CD4-positive, alpha-beta T cell treated with Interleukin-12 subunit alpha and Interleukin-12 subunit beta, for 1 hour (primary cell): ENCODE measurements at places on chromosomes 16 and 17.

- DNase-seq, result no peak
Measured at GRCh38 chr17:49910858-49911204, 58.2 kb upstream of the DLX4 start.

DNA sequence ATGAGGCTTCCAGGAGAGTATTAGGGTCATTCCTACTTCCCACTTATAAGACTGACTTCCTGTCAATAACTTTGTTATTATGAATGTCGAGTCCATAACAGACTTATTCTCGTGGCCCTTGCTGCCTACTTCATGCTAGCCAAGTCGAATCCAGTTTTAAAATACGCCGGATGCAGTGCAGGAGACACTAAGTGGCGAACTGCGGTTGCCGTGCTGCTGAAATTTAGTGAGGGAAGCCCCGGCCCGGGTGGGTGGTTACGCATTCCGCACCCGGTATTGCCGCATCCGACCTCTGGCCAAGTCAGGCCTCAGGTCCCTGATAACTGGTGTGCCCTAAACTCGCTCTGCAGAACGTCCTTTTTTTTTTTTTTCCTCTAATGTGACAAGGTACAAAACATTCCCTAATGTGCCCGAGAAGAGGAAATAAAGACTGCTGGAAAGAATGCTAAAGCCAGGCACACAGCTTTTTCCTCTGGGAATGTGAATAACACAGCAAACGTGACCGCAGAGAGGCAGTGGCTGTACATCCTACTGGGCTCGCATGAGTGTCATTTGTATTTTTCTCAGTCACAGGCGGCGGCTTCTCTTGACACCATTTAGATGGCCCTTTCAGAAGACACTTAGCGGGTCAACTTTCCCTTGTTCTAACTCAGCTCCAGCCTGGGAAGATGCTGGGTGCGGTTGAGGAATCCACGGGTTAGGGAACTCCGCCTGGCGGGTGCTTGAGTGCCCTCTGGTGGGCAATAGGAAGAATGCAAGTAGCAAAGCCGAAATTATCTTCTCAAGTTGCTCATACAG, 7.1 kb upstream of the AKTIP start:
- DNase-seq, result peak; percentile 65

GRCh38 chr16:1043881-1044451, 28.6 kb upstream of the SSTR5 start:
- no peak for DNase-seq

DNA sequence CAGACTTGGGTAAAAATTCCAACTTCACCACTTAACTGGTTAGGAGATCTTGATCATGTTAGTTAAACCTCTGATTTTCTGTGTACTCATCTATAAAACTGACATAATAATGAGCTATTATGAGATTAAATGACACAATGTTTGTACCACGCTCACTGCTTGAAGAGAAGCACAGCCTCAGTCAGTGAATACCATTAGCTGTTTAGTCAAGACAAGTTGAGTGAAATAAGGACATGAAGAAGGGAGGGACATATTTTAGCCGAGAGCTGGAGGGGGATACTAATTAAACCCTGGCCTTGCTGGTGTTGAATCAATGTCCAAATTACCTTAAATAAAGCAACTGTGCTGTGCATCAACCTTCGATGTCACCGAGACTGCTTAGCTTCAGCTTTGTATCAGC, 105.1 kb upstream of the TOX3 start:
- DNase-seq, result no peak

DNA sequence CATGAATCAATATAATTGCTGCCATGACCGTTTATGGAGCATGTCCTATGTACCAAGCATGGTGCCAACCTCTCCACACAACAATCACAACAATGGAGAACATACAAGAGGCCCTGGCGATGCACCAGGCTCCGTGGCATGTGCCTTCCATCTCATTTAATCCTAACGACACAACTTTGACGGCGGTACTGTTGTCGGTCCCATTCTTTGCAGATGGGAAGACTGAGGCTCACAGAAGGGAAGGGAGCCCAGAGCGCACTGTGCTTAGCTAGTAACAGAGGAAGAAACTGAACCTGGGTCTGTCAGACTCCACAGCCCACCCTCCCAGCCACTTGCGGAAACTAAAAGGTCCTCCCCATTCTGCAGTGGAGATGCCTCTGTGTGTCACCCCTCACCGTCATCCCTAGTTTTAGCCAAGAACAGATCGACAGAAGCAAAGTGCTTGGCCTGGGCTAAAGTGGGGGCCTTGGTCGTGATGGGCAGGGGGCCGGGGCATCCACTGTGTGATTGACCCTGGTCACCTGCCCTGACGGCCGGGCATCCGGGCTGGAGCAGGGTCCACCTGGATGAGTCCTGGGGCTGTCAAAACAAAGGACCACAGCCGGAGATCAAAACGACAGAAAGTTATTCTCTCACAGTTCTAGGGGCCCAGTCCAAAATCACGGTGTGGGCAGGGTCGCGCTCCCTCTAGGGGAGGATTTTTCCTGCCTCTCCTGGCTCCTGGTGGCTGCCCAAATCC, 183.9 kb downstream of the C16orf95 start:
- no peak for DNase-seq

DNA sequence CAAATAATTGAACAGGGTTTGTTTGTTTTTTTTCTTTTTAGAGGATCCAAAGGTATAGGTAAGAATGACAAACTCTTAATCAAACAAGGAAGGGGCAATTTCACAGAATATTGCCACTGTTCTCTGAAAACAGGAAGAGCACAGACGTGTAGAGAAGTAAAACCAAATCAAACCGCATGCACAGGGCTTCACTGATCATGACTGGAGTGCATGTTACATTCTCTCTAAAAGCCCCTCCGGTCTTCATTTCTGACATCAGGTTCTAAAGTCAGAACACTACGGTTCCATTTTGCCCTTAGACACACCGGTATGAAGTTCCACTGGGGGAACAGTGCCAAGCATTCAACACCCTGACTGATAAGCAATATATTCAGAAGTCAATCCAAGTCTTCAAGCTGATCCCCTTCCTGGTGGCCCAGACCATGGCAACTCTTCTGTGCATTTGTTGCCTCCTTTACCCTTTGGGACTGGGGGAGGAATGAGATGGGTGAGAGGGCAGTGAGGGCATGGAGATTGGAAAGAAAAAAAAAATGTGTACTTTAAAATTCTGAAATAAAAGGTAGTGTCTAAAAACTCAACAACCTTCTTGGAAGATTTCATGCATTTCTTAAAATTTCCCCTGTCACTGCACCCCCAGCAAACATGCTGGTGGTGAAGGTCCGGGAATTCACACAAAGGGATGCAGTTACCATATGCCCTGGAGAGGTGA, 1.4 kb downstream of the MMD start:
- DNase-seq, result peak; percentile 58

- no peak for DNase-seq
Measured at GRCh38 chr17:68961214-68961882, 6.2 kb upstream of the ABCA8 start.

- no peak for DNase-seq
Measured at GRCh38 chr16:17357307-17358062, 113.3 kb downstream of the XYLT1 start.

DNA sequence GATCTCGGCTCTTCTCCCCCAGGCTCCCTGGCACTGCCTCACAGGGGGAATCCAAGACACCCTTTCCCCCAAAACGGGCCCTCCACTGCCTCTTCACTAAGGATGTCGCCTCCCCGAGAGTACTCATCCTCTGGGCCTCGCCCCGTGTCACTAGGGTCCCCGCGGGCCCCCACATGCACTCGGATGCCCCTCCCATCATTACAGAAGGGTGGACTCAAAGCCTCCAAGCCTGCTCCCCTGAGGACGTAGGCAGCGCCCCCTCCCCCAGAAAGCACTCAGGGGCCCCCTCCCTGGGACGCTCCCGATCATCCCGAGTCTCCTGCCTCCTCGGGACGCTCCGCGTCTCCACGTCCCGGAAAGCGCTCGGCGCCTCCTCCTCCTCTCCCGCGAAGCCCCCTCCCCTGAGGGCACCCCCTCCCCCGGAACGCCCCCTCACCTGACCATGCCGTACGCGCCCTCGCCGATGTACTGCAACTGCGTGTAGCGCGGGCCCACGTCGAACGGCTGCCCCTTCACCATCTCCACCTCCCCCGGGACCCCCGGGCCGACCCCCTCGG, 338 bp downstream of the MAPK3 start:
- DNase-seq, result peak; percentile 14

DNA sequence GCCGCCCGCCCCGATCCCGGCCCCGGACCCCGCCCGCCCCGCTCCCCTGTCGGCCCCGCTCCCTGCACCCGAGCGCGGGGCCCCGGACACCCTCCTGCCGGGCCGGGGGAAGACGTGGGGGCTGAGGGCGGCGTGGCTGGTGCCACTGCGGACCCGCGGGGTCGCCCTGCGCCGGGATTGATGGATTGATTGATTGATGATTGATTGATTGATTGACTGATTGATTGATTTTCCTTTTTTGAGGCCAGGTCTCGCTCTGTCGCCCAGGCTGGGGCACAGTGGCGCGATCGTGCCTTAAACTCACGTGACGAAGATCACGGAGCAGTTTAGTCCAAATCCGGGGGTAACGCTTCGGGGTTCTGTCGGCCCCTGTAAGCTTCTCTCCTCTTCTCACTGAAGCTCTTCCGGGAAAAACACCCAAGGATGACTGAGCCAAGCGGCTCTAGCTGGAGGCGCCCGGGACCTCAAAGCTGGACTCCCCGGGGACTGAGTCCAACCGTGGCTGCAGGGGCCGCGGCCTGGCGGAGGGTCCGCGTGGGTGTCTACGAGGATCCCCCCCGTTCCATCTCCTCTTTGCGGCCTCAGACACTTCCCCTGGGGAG, 40.2 kb upstream of the BHLHA9 start:
- no peak for DNase-seq

GRCh38 chr16:1580256-1580655, 31.6 kb downstream of the IFT140 start:
- DNase-seq, result no peak

GRCh38 chr16:50683689-50684374, 2.7 kb upstream of the SNX20 start:
- DNase-seq, result peak; percentile 72

DNA sequence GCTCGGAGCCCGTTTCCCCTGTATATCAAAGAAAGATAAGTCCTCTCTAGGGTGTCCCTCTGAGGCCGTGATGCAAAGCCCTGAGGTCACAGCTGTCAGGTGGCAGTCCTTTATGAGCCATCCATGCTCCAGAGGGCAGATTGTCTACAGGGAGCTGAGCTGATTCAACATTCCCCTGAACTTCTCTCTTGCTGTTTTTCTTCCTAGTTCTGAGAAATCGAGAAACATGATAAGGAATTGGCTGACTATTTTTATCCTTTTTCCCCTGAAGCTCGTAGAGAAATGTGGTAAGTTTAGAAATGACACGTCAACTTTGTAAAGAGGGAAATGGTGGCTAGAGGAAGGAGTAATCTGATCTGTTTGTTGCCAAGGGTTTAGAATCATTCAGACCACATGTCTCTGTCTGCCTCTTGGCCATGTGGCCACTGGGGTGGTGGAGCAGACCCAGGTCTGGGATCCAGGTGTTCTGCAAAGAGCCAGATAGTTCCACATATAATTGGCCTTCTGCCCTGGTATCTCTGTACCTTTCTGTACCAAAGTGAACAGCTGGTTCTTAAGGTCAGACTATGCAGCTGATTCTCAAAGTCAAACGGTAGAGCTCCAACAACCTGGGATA, 3.5 kb downstream of the CTNS start:
- no peak for DNase-seq

DNA sequence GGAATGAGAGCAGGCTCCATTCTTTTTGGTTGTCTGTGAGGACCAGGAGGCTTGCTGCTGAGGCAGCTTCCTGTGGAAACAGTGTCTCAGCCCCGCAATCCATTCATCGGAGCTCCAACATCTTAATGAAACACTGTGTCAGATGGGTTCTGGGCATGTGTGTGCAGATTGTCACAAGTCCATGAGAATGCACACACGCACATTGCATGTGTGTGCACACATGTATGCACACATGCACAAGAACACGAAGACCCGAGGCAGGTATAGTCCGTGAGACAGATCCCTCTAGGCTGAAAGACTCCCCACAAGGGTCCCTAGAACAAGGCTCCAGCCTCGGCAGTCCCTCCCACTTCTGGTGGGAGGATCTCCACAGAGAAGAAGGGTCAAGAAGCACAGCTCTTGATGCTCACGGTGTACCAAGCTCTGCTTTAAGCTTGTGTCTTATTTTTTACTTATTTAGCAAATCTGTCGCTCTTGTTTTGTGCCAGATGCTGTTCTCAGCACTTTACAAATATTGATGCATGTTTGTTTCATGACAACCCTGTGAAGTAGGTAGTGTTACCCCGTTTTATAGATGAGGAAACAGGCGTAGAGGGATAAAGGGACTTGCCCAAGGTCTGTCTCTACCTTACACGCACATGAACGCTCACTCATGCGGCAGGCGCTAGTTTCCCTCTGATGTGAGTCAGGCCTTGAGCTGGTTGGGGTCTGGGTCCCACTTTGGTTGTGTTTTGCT, 213.1 kb downstream of the SEC14L1 start:
- DNase-seq, result no peak

DNA sequence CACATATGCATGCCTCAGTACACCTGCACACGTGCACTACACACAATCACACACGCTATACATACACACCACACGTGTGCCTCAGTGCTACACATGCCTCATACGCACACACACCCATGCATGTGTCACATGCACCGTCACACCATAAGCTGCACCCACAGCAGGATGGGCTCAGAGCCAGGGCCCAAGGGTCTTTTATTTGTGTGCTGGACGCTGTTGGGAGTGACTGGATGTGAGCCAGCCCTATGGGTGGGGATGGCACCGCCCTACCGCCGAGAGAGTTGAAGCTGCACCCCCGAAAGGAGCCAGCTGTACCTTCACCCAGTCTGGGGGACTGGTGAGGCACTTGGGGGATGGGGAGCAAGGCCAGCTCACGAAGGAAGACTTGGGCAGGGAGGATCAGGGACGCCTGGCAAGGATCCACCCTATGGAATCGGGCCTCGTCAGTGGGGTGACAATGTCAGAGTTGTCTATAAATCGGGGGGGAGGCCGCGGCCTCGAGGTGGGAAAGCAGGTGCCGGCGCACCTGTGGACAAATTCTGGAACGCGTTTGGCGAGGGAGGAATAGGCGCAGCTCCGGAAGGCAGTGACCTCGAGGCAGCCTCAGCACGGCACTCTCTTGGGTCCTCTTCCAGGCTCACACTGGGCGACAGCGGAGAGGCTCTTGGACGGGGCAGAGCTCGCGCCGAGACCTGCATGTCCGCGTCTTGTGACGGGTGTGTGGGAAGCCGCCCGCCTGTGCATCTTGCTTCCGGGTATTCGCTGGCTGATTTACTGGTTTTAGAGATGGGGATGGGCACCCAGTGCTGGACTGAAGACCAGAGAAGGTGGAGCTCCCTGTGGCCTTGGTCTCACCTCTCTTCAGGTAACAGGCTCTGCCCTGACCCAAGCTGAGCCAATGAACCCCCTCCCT, 7.3 kb downstream of the RGS11 start:
- no peak for DNase-seq
